Right kidney (tissue), 9 donors: ENCODE measurements at places on chromosomes 3 and 15.

DNA sequence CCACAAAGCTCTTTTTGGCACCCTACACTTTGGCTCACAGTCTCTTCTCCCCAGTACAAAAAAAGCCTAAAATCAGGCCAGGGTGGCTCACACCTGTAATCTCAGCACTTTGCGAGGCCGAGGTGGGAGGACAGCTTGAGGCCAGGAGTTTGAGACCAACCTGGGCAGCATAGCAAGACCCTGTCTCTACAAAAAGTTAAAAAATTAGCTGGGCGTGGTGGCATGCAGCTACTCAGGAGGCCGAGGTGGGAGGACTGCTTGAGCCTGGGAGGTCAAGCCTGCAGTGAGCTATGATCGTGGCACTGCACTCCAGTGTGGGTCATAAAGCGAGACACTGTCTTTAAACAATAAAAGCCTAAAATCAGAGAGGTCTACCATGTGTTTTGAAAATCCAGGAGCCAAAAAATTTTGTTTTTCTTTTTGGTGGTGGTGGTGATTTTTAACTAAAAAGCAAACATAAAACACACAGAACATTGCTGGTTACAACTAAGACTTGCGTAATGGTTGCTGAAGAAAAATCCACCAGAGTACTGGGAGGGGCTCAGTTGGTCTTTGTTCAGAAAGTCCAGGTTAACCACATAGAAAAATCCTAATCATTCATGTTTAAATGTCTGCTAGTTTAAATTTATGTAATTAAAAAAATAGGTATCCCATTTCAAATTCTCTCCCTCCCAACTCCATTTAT lies 1.6 kb upstream of the MAN2C1 start:
- DNase-seq = no peak

GRCh38 chr15:93195109-93195508 lies 106.1 kb upstream of the RGMA start:
- DNase-seq = no peak

- no peak for DNase-seq
These were observed 15.0 kb downstream of the INTS14 start for GRCh38 chr15:65595960-65596359.

GRCh38 chr3:168544097-168544957 lies 448.6 kb upstream of the GOLIM4 start:
- DNase-seq = no peak

DNA sequence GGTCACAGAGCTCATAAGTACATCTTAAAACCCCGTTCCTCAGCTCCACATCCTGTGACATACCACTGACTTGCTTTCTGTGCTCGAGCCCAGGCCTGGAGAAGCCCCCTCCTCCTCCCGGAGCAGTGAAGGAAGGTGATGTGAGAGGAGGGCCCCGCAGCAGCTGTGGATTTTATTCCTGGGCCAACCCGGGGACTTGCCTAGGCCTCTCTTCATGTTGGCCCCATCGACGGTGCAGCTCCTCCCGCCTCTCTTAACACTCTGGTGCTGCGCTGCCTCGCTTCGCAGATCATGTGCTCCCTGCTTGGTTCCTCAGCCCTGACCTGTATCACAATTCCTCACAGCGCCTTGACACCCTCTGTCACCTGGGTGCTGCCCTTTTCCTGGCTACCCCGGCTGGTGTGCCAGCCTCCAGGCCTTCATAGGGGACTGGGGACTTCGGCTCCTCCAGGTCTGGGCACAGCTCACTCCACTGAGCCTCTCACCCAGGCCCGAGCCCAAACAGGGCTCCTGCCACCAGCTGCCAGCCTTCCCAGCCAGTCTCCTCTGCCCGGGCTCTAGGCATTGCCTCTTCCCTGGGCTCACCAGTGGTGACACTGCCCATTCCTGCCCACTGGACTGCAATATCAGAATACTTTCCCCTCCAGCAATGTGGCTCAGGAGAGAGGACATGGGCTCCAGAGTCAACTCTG lies 21.5 kb downstream of the MAGEF1 start:
- peak; percentile 54 for DNase-seq

GRCh38 chr3:167437428-167438139 lies 36.3 kb downstream of the SERPINI2 start:
- no peak for DNase-seq

GRCh38 chr3:46359733-46360493 lies 6.0 kb downstream of the CCR2 start:
- no peak for DNase-seq

DNA sequence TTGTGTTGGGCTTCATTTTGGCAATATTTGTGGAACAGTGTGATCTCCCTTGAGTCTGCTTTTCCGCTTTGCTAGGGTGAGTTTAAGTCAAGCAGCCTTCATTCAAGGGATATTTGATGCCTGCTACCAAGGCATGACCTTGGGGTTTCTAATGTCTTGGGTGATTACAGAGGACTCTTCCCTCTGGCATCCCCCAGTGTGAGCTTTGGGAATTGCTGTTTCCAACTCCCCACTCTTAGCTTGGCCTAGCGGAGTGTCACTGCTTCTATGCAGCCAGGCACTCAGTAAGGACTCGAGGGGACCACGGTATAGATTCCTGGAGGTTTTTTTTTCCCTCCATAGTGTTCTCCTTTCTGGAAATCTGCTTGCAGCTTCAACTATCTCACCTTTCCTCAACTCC lies 21.1 kb downstream of the GCNT3 start:
- no peak for DNase-seq

DNA sequence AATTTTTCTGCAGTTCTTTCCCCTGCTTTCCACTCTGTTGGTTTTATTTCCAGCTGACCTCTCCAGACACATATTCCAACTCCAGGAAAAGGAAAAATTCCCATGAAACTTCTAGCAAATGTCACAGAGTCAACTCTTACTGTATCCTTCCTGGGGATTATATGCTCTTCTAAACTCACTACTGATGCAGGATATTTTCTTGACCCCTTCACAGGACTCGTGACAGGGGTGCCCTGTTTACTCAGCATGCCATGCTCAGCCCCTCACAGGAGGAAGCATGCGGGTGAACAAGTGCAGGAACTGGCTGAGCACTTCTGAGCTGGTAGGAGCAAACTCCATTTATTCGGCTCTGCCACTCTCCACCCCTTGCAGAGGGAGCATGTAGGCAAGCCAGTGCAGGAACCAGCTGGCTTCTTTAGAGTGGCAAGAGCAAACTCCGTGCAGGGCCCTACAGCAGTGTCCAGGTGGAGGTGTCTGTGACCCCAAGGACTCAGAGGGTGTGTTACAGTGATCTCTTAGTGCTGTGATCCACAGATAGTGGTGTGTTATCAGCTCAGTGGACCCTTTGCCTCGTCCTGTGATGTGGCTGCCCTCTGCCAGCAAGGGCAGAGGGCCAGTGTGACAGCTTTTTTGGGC lies 413.6 kb upstream of the GRM7 start:
- no peak for DNase-seq

- no peak for DNase-seq
These were observed 771.4 kb downstream of the TUSC7 start for GRCh38 chr3:117480972-117481371.

DNA sequence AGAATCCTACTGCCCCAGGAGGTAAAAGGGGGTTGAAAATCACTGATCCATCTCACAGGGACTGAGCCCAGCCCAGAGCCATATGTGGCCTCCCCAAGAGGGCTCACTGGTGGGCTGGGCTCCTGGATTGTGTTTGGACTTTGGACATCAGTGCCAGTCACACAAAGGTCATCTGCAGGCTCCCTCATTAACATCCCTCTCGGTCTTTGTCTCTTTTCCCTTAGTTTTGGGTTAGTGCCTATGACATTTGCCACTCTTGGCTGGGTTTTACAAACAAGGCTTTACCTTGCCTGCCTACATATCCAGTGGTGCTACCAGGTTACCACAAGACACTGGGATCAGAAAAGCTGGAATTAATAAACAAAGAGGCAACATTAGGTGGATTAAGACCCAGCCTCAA lies 27.9 kb downstream of the IFT122 start:
- DNase-seq = no peak

DNA sequence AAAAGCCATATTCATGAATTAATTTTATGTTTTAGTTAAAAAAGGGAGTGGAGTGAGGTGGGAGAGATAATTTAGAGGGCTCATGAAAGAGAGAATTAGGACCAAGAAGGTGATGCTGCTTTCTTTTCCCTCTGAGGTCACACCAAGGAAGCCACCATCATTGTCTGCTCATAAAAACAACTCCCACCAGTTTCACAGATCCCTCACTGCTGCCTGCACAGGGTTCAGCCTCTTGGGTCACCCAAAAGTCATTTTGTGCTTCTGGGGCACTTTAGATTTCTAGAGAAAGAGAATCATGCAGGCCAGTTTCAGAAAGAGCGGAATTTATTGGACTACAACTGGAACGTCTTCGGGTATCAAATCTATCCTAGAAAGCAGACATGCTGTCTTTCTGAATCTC lies 241.4 kb upstream of the EOMES start:
- DNase-seq = no peak

GRCh38 chr15:101201411-101202174 lies 50.3 kb downstream of the CHSY1 start:
- peak; percentile 35 for DNase-seq

DNA sequence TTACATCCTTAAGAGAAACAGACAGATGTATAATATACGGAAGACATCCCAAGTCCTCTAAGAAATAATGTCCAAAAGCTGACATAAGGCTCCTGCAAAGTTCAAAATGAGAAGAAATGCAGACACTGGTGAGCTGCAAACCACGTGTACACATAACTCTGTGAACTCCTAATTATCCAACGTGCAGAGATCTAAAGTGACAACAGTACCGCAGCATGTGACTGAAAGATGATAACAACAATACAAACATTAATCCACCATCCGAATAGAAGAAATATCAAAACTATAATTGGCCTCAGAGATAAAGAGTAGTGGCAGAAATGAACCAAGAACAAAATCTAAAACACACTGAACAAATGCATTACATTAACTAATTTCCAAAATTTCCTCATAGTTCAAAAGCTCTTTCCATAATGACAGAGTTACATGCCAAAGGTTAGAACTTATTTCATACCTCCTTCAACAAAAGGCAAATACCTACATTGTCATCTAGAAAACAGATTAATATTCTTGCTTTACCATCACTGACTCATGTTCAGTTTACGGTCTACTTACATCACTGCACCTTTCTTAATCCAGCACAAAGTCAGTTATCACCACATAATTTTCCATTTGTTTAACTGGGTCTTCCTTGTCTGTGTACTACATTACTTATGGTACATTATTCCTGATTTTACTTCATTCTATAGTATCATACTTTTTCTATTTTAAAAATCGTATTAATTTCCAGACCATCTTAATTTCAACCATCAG lies 2.2 kb downstream of the PDCD10 start:
- DNase-seq = no peak

DNA sequence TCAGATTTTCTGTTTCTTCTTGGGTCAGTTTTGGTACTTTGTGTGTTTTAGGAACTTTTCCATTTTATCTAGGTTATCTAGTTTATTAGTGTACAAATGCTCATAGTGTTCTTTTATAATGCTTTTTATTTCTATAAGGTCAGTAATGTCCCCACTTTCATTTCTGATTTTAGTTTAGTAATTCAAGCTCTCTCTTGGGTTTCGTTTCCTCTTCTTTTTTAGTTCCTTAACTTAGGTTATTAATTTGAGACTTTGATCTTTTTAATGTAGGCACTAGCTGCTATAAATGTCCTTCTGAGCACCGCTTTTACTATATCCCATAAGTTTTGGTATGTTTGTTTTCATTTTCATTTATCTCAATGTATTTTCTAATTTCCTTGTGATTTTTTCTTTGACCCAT lies 27.0 kb upstream of the CD200R1L start:
- DNase-seq = no peak

DNA sequence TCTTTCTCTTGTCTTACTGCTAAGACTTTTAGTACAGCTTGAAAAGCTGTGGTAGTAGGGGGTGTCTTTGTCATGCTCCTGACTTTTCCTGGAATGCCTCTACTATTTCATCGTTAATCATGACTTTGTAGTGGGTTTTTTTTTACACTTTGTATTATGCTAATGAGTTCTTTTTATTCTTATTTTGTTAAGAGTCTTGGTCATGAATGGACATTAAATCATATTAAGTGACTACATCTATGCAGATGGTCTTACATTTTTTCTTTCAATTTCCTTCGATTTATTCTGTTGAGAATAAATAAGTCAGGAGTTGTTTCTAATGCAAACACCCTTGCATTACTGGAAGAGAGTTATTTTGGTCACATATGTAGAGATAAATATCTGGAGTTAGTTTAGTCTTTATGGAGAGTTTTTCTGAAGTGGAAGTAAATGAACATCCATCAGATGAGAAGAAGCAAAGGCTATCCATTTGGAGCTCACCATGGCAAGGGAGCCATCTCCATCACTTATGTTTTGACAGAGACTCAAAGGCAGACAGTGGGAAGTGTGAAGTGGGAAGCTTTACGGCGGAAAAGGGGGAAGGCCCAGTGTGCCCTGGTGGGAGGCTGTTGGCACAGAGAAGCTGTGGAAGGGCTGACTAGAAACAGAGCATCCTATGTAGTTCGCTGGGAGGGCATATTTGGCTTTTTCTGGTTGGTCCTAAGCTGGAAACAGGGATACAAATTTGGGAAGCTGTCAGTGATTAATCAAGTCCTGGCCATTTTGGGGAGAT lies 73.1 kb upstream of the PRR23E start:
- no peak for DNase-seq

GRCh38 chr15:85667491-85668424 lies 127.0 kb downstream of the KLHL25 start:
- peak; percentile 20 for DNase-seq

DNA sequence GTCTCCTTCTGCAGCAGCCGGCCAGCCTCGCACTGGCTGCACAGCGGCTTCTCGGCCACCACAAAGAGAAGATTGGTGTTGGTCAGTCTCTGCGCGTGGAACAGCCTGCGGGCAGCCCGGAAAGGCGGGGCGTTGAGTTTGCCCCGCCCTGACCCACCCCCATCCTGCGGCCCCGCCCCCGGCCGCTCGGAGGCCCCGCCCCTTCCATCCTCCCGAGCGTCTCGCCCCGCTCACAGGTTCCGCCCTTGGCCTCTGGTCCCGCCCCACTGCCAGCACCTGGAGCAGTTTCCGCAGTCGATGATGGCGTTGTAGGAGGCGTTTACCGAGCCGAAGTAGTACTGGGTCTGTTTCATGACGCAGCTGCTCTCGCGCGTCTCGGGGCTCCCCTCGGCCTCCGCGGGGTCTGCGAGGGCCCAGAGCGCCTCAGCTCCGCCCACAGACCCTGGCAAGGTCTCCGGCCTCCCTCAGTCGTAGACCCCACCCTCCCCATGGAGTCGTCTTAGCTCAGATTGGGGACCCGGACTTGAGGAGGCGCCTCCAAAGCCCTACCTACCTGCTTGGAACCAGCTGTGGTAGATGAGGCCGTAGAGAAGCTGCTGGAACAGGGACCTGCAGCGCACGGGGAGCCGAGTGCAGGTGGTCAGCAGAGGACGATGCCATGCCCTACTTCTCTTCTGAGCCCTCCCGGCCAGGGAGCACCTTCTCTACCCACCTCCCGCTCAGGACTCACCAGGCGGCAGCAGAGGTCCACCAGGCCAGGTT lies 5.9 kb upstream of the TMEM115 start:
- peak; percentile 79 for DNase-seq

DNA sequence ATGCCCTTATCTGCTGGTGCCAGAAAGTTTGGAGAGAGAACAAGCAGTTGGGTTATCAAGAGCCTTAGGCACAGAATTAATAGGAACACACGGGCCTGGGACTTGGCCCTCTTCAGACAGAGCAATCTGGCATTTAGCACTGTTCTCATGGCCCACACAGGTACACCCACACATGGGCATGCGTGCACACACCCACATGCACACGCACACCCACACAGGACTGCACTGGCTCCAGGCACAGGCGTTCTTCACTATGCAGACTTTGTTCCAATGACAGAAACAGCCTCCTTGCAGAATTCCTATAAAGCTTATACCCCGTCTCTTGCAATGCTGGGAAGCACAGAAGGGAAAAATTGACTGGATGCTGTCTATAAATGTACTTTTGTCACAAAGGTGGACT lies 36.3 kb downstream of the TMEM44 start:
- no peak for DNase-seq
